DMS153 (cell line): ENCODE measurements at places on chromosomes 12 and 14.

GRCh38 chr14:66508846-66509621, 1.1 kb downstream of the GPHN start:
- peak; percentile 4 for DNase-seq

DNA sequence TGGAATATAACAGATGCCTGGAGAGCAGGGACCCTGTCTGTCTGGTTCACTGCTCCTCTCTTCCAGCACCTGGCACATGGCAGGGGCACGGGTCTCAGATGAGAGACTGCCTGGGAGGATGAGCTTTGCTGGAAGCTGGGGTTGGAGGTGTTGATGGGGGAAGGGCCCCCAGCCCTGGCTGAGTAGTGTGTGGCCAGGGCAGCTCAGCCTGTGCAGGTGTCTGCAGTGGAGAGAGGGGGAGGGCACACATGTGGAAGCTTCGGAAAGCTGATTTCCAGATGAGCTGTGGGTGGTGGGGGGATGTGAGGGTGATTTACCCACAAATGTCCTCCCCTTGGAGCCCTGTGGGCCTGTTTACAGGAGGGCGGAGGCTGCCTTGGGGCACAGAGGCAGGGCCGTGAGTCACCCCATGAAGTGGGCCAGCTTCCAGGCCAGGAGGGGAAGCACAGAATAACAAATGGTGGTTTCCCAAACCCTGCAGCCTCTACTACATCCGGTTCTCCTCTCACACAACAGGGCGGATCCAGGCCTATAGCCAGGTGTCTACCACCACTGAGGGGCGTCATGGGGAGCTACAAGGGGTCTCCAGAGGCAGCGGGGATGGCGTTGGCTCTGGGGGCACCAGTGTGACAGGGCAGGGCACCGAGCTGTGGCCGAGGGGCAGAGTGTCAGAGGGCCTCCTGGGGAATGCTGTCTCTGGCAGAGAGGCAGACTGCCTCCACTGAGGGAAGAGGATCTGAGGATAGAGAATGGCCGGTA, 11.0 kb downstream of the KRT7 start:
- peak; percentile 88 for DNase-seq

DNA sequence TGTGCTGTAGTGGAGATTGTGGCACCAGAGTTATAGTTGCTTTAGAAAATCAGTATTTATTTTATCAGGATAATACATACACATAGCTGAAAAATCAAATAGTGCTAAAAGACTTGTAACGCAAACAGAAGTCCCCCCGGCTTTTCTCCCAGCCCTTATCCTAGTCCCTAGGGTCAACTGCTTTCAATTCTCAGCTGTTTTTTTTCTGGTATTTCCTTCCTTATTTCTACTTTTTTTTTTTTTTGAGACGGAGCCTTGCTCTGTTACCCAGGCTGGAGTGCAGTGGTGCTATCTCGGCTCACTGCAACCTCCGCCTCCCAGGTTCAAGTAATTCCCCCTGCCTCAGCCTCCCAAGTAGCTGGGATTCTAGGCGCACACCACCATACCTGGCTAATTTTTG, 8.4 kb upstream of the CTDSP2 start:
- no peak for DNase-seq

DNA sequence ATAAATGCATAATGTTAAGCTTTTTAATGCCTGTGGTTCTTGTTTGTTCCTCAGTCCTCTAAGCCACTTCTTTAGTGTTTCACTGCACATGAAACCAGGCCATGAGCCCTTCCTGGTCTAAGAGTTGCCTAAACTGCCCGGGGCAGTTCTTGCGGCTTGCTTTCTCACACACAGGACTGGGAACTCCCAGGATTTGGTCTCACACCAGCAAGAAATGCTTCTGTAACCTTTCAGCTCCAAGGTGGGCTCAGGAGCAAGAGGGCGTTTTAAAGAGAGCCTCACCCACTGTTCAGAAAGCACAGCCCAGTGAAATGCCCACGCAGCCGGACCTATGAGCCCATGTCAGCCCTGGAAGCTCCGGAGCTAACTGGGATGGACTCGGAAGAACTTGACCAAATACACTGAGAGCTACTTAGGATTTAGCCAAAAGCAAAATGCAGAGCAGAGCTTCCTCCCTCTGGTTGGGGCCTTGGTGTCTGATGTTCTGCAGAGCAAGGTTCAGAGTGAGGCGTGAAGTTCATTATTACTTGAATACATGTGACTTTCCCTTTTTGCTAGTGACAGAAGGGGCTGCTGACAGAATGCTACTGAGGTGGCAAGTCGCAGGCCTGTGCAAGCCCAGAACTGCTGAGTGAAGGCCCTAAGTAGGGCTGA, 23.4 kb downstream of the SLC25A29 start:
- DNase-seq: no peak

GRCh38 chr14:104003616-104004015, 61.3 kb upstream of the RD3L start:
- no peak for DNase-seq
